ENCODE measurements at places on chromosomes 16 and 17. TPM values are rescaled to one million over a fixed set of nuclear protein-coding genes. Genes with fewer than 3 reads are reported as not detected.

Gene ADAM11
- 19.9 TPM for total RNA-seq

Gene MMP28
- total RNA-seq, result 14.9 TPM

DNA sequence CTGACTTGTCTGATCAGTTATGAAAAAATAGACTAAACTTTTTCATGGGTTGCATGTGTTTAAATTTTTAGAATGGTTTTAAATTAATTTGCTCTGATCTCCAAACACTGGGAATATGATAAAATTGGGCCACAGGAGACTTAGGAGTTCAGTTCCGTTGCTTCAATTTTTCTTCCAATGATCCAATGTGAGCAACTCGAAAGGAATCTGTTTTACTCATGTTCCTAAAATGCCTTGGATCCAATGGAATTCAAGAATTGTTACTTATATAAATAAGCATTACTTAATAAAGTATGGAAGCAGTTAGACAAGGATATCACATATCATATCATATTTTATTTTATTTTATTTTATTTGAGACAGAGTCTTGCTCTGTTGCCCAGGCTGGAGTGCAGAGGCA is 56.0 kb upstream of the NACA2 start:
- DNase-seq, result no peak

- DNase-seq, result no peak
Measured at GRCh38 chr17:76039121-76039520, 12.0 kb upstream of the EVPL start.

DNA sequence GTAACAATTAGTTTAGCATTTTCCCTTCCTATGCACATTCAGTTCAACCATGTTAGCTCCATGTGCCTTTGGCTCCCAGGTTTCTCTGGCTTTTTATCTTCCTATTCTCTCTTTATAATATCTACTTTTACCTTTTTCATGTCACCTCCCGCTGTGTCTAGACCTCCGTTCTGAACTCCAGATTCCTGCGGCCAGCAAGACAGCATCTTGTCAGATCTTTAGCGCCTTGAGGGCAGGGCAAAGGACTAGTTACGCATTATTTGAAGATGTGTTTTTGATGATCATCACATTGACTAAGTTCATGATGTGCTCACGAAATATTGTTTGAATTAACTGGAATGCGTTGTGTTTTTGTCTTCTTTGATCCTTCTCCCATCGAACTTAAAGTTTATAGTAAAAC is 1126.8 kb downstream of the CDH11 start:
- no peak for DNase-seq

GRCh38 chr17:42521036-42521435 is 15.0 kb upstream of the NAGLU start:
- no peak for DNase-seq

DNA sequence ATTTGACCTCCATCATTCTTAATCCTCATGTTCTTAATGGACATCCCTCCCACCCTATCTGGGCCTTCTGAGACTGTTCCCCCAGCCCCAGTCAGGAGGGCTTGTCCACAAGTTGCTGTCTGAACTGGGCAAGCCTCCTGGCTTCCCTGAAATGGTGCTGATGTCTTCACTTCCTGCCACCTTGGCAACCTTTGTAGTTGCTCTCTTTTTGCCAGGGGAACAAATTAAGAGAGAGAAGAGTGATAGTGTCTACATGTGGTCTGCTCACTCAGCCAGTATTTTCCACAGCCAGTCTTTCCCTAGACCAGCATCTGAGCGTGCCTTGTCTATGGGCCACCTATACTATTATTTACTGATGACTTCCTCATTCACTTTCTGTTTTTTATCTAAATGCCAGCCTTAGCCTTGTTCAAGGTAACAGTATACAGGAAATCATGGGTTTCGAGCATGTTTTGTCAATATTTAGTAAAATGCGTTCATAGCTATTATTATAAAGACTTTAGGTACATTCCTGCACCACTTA is 710.1 kb downstream of the MAF start:
- DNase-seq, result no peak

- no peak for DNase-seq
Measured at GRCh38 chr16:23052908-23053580, 96.2 kb downstream of the USP31 start.

- DNase-seq, result no peak
Measured at GRCh38 chr17:10814075-10814474, 10.2 kb upstream of the TMEM238L start.

DNA sequence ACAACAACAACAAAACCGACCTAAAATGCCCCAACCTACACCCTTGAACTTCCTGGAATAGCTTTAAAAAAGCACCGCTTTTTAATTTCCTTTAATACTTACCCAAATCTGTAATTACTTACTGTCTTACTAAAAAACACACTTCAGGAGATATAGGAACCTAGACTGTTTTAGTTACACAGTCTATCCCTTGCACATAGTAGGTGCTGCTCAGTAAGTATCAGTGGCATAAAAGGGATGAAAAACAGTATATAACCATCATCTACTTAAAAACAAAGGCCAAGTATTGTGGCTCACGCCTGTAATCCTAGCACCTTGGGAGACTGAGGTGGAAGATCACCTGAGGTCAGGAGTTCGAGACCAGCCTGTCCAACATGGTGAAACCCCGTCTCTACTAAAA is 6.1 kb downstream of the SUMO2 start:
- no peak for DNase-seq

GRCh38 chr17:13265311-13265710 is 247.5 kb upstream of the ELAC2 start:
- no peak for DNase-seq

GRCh38 chr17:69090365-69090764 is 29.6 kb upstream of the ABCA9 start:
- DNase-seq, result no peak

DNA sequence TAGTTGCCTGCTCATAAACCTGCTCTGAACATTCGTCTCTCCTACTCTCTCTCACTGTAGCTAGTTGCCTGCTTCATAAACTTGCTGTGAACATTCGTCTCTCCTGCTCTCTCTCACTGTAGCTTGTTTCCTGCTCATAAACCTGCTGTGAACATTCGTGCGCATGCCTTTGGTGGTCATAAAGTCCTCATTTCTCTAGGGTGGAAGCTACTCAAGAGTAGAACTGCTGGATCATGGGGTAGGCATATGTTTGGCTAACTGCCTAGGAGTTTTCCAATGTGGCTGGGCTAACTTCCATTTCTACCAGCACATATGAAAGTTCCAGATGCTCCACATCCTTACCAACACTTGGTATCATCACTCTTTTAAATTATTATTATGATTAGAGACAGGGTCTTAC is 174.6 kb upstream of the RPH3AL start:
- no peak for DNase-seq

DNA sequence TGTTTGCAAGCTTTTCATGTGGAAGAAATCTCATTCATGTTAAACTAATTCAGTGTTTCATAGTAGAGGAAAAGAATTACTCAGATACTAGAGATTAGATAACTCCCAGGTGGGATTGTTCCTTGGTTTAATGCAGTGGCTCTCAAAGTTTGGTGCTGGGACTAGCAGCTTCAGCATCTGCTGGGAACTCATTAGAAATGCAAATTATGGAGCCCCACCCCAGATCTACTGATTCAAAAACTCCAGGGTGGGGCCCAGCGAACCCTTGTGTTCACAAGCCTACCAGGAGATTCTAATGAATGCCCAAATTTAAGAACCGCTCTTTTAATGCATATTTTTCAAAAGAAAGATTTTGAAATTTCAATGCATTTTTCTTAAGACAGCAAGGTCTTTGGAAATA is 253.4 kb upstream of the CNTNAP4 start:
- DNase-seq, result no peak

DNA sequence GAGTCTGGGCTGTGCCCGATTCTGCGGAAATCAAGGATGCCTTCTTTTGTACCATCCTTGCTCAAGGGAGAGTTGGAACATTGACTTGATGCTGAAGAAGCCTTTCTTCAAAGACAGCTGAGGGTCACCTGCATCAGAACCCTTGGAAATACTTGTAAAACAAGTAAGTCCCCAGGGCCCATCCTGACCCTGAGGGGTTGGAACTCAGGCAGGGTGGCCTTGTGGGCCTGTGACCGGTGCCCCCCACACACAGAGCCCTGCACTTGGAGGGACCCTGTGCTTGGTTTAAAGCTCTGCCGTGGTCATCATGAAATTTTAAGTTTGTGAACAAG is 56.9 kb downstream of the WIPI1 start:
- DNase-seq, result no peak

DNA sequence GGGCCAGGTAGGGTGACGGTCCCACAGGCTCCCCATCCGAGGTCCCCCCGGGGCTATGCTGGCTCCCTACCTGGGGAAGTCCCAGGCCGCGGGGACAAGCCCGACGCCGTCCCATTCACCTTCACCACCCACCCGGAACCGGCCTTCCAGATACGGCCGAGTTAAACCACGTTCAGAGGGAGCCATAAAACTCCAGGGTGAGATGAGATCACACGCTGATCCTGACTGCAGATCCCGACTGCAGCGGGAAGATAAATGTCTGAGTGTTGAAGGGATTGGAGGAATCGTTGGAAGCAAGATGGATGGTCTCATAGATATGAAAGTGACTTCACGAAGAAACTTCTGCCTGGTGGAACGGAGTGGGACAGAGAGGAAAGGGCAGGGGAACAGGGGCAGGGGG is 13.6 kb upstream of the C1QTNF8 start:
- DNase-seq, result no peak

DNA sequence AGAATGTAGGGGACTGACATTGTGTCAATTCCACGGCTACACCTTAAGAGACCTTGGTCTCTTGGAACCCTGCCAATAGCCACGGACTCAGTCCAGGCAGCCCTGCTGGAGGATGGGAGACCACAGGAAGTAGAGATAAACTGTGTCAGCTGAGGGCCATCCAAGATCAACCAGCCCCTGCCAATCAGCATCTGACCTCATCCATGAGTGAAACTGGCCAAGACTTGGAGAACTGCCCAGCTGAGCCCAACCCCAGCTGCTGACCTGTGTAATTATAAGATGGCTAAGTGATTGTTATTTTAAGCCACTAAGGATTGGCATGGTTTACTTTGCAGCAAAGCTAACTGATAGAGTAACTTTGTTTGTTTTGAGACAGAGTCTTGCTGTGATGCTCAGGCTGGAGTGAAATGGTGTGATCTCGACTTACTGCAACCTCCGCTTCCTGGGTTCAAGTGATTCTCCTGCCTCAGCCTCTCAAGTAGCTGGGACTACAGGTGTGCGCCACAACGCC is 13.3 kb upstream of the YWHAE start:
- peak; percentile 88 for DNase-seq

DNA sequence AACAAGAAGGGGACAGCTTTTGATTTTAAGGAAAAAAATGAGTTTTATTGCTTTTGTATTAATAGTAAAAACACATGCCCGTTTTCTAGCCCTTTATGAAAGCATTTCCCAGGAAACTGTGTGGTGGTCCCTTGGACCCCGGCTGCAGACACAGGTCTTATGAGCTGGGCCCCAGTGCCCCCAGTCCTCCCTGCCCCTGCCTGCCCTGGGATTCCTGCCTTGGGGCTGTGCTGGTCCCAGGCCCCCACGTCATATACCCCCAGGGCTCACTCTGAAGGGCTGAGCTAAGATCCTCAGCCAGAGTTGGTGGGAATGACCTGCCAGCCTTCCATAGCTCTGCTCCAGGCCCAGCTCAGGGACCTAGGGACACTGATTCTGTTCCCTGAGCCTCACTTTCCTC is 30.8 kb downstream of the GINS2 start:
- DNase-seq, result no peak

GRCh38 chr17:41307647-41308046 is 1.5 kb downstream of the KRTAP16-1 start:
- DNase-seq, result no peak

DNA sequence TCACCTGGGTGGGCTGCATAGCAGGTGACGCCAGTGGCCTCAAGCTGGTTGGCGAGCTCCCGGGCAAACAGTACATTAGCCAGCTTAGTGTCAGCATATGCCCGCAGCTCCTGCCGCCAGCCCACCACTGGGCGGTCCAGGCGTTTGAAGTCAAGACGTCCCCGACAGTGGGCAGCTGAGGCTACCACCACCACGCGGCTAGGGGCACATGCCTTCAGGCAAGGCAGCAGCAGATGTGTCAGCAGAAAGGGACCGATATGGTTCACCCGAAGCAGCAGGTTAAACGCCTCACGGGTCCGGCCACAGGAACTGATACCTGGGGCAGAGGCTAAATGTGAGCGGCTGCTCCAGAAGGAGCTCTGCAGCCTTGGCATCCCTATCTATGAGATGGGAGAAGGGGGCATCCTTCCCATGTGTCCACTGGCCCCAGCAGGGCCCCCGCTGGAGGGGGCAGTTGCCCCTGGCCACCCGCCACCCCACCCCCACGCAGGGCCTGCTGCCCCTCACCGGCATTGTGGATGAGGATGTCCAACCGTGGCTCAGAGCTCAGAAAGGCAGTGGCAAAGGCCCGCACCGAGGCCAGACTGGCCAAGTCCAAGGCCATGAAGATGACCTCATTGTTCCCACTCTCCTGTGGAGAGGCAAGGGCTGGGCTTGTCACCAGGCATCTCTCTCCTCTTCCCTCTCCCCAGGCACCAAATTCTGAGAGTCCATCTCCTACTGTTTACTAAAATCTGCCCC is 1.7 kb downstream of the DHRS13 start:
- no peak for DNase-seq

GRCh38 chr16:49015225-49015592 is 266.4 kb downstream of the CBLN1 start:
- DNase-seq, result no peak

All from right atrium auricular region (tissue), 2 donors.